ENCODE measurements at places on chromosomes 4 and X.

- DNase-seq = no peak
Measured at GRCh38 chrX:69264158-69264581, 98.9 kb upstream of the PJA1 start.

GRCh38 chr4:60709061-60709460 lies 491.1 kb upstream of the ADGRL3 start:
- DNase-seq = no peak

- peak; percentile 59 for DNase-seq
Measured at GRCh38 chr4:95761871-95762270, 78.0 kb upstream of the PDHA2 start.

DNA sequence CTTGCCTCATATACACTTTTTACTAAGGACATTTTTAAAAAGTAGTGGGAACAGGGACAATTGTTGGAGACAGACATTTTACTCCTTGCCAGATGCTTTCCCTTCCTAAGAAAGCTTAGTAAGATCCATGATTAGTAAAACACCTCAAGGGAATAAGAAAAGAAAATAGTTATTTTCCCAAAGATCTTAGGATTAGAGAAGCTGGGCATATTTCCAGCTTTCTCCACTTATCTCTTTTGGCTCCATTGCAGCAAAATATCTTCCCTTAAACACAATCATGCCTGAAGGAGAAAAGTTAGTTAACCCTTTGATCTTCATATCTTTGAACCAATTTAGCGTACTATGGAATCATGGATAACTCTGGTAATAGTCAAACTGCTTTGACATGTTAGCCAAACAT lies 257.9 kb downstream of the PCDH18 start:
- DNase-seq = peak; percentile 38

GRCh38 chrX:78092296-78092695 lies 11.8 kb upstream of the PGK1 start:
- peak; percentile 71 for DNase-seq

GRCh38 chr4:36243355-36244256 lies 708 bp downstream of the ARAP2 start:
- DNase-seq = peak; percentile 1

DNA sequence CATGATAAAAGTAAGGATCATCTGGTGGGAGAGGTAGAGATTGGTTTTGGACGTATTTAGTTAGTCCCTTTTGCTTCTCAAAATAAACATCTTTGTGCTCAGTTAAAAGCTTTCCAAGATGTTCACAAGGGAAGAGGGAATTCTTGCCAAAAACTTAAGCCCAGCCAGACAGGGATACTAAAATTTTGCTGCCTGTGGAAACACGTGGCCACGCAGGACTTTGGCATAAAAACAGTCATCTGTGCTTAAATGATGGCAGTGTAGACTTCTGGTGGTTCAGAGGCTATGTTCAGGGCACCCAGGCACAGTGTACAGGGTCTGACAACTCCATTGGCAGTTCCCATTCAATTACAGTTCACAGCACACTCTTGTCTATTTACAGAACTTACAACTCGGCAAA lies 93.2 kb upstream of the JADE1 start:
- peak; percentile 50 for DNase-seq

- DNase-seq = no peak
Measured at GRCh38 chr4:181108237-181108636, 1135.0 kb upstream of the TENM3 start.

DNA sequence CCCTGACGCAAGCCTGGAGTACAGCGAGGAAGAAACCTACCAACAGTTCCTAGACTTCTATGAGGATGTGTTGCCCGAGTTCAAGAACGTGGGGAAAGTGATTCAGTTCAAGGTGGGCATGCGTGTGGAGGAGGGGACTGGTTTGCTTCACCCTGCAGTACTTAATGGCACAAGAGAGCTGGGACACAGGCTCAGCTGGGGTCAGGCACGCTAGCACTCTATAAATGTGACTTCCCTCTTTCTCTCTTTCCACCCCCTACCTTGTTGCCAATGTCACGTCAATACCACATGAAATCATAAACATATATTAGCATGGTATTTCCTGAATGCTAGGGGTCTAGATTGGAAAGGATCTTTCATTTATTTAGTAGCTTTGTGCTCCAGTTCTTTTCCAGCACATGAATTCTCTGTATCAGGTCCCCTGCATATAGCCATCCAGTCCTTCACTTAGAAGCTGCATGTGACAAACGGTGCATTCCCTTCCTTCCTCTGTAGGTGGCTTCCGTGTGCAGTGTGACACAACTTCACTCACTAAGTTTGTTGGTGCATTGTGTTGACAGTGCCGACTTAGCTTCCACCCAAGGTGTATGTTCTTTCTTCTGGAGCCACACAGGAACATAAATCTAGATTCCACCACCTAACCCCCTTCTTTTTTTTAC lies 25.6 kb downstream of the ZRSR2 start:
- DNase-seq = peak; percentile 33

DNA sequence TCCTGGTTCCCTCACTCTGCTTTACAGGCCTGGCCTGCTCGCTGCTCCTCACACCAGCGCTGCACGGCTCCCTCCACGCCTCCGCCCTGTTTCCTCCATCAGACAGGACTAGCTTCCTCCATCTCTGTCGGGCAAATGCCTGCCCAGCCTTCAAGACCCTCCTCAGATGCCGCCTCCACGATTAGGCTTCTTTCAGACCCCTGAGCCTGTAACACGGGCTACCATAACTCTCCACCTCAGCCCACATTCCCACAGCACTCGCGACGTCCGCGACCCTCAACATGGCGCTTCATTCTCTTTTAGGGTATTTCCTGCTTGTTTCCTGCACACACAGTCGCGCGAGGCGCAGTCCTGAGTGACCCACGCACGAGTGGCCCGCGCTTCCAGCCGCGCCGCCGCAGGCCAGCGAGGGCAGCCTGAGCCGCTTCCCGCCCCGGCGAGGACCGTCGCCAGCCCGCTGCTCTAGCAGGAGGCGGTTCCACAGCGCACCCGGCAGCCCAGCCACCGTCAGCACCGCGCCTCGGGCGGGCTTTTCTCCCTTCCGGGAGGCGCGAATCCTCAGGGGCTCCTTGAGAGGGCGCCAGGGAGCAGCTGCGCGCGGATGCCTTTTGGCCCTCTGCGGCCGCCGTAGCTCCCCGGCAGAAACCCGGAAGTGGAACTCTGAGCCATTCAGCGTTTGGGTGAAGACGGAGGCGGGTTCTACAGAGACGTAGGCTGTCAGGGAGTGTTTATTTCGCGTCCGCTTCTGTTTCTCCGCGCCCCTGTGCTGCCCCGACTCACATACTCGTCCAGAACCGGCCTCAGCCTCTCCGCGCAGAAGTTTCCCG lies at the start of gene FRG1:
FRG1 (plus strand) TSS at position 695 of the 827 bp plus-strand sequence. CDS start 138 bp downstream, outside the sequence.
- DNase-seq = peak; percentile 93

GRCh38 chr4:162582180-162582579 lies 418.4 kb upstream of the FSTL5 start:
- DNase-seq = no peak

GRCh38 chr4:10734697-10735096 lies 50.1 kb upstream of the CLNK start:
- DNase-seq = no peak

DNA sequence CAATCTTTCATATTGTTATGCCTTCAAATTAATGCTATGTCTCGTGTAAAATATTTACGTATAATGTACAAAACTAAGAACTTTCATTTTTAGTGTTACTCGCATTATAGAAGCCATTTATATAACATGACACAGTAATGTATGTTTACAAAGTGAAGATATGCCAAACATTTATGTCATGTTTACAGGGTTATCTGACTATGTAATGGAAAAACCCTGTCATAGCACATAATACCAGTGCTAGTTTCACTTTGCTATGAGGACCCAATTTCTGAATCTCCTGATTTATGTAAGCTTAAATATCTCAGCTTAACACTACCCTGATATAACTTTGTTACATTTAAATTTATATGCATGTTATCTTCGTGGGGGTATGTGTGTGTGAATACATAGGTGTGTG lies 233.1 kb downstream of the FAT4 start:
- peak; percentile 59 for DNase-seq

GRCh38 chrX:39969819-39970504 lies 127.8 kb downstream of the BCOR start:
- DNase-seq = no peak

DNA sequence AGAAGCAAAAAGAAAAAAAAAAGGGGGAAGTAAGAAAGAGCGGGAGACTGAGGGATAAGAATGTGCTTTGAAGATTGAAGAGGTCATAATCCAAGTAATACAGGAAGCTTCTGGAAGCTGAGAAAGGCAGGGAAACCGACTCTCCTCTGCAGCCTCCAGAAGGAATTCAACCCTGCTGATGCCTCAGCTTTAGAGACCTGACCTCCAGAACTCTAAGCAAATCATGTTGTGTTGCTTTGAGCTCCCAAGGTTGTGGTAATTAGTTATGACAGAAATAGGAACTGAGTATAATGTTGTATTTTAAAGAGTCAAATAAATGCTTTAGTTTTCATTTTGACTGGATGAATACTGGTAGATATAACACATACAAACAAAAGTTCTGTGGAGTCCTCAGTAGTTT lies 48.0 kb upstream of the FAT1 start:
- DNase-seq = peak; percentile 19

GRCh38 chr4:153663667-153664066 lies 20.4 kb upstream of the TLR2 start:
- DNase-seq = no peak

DNA sequence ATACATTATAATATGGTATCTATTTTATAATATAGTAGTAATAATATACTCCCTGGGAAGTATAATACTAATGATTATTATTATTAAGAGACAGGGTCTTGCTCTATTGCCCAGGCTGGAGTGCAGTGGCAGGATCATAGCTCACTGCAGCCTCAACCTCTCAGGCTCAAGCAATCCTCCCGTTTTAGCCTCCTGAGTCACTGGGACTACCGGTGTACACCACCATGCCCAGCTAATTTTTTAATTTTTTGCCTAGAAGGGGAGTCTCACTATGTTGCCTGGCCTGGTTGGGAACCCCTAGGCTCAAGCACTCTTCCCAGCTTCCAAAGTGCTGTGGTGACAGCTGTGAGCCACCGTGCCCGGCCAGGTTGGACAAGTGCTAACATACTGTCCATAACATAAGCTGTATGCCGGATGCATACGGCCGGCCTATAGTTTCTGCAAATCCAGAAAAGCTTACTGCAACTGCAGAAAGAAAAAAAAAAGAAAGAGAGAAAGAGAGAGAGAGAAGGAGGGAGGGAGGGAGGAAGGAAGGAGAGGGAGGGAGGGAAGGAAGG lies 94.2 kb upstream of the PPP2R3B start:
- DNase-seq = no peak

GRCh38 chrX:27675493-27675892 lies 85.3 kb downstream of the DCAF8L2 start:
- peak; percentile 16 for DNase-seq

GRCh38 chrX:114619874-114620273 lies 36.0 kb downstream of the HTR2C start:
- no peak for DNase-seq

DNA sequence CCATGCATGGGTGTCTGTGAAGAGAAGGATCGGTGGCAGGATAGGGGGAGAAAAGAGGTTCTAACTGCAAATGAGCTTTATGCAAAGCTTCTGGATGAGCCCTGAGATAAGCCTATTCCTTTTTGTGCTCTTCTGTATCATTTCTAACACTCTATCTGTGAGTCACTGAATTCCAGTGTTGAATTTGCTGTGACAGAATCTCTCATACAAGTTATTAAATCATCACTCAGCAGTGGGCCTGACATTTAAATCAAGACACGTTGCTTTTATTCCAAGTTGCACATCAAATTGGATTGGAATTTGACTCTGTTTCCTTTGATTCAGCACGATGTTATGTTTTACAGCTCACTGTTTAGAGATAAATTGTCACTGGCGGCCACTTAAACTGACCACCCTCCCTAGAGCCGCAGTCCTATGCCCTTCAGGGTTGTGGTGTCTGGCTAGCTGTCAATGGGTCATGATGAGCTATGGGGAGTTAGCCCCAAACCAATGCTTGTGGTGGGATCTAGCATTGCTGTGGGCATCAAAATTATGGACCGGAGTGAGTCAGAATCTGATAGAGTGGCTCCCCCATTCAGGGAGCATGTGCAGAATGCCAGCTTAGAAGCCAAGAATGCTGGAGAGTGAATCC lies 42.7 kb downstream of the LHFPL1 start:
- DNase-seq = peak; percentile 87

GRCh38 chr4:113162089-113162488 lies 112.6 kb downstream of the ANK2 start:
- no peak for DNase-seq

GRCh38 chr4:184838249-184839074 lies 12.7 kb upstream of the ACSL1 start:
- DNase-seq = peak; percentile 34

DNA sequence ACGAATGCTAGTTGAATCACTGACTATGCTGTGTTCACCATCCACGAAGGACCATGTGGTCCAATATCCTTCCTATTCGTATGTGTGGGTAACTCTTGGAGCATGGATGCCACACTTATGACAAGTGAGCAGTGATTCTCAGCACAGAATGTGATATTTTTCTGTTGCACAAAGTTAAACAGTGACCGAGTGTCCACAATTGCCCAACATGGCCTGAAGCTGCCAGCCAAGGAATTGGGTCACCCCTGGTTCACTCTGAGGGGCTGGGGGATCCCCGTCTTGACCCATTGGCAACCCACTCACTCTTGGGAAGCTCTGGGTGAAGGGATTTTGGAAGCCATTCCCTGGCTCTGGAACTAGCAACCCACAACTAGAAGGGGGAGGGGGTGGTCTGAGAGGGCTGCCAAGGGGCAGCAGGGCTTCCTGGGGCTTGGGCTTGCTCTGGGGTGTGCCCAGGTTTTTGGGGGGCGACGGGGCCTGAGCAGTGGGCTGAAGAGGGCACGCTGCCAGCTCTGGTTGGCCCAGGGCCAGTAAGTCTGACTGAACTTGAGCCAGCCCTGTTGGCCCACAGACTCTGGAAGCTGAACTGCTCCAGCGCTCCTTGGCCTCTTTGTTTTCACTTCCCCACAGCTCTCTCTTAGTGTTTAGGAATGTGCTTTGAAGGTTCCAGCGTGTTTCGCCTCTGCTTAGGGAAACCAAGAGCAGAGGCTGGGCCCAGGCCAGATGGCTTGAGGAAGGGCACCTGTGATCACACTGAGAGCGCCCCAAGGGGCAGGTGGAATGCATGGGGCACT lies 43.1 kb upstream of the BCOR start:
- peak; percentile 47 for DNase-seq

- peak; percentile 44 for DNase-seq
Measured at GRCh38 chr4:147571036-147571770, 46.0 kb upstream of the TMEM184C start.

DNA sequence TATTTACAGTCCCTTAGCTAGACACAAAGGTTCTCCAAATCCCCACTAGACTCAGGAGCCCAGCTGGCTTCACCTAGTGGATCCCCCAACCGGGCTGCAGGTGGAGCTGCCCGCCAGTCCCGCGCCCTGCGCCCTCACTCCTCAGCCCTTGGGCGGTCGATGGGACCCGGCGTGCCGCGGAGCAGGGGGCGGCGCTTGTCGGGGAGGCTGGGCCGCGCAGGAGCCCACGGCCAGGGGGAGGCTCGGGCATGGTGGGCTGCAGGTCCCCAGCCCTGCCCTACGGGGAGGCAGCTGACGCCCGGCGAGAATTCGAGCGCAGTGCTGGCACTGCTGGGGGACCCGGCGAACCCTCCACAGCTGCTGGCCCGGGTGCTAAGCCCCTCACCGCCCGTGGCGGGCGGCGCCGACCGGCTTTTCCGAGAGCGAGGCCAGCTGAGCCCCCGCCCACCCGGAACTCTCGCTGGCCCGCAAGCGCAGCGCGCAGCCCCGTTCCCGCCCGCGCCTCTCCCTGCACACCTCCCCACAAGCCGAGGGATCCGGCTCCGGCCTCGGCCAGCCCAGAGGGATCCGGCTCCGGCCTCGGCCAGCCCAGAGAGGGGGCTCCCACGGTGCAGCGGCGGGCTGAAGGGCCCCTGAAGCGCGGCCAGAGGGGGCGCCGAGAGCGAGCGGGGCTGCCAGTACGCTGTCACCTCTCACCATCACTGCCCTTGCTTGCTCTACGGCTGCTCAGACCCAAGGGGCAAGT lies 39.4 kb downstream of the WFS1 start:
- DNase-seq = no peak

Measured in IMR-90 (cell line).